ENCODE measurements at places on chromosomes 5 and 9.

- DNase-seq, result no peak
Measured at GRCh38 chr5:10838038-10838437, 77.0 kb upstream of the DAP start.

GRCh38 chr5:36105819-36106218, 39.1 kb upstream of the UGT3A2 start:
- DNase-seq, result no peak

- no peak for DNase-seq
Measured at GRCh38 chr5:81854915-81855314, 104.0 kb upstream of the SSBP2 start.

- DNase-seq, result no peak
Measured at GRCh38 chr5:55829956-55830355, 21.2 kb upstream of the IL31RA start.

- DNase-seq, result no peak
Measured at GRCh38 chr9:87818308-87818707, 64.4 kb upstream of the SPATA31E1 start.

DNA sequence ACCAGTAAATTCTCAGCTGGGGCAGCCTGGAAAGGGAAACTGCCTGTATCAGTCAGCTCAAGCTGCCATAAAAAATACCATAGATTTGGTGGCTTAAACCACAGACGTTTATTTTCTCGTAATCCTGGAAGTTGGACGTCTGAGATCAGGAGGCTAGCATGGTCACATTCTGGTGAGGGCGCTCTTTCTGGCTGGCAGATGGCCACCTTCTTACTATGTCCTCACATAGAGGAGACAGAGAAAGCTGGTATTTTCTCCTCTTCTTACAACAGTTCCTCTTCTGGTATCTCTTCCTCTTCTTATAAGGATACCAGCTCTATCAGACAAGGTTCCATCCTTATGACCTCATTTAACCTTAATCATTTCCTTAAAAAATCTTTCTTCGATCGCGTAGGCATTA, 50.5 kb upstream of the RFX3 start:
- peak; percentile 27 for DNase-seq

DNA sequence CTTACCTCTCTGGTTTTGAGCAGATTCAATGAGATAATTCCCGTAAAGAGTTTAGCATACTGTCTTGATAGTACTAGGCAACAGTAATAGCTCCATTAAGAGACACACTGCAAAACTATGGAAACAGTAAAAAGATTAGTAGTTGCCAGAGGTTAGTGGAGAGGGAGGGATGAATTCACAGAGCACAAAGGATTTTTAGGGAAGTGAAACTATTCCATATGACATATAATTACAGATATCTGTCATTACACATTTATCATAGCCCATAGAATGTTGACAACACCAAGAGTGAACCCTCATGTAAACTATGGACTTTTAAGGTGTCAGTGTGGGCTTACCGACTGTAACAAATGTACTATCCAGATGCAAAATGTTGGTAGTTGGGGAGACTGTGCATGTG, 176.4 kb upstream of the PLCXD3 start:
- DNase-seq, result no peak

DNA sequence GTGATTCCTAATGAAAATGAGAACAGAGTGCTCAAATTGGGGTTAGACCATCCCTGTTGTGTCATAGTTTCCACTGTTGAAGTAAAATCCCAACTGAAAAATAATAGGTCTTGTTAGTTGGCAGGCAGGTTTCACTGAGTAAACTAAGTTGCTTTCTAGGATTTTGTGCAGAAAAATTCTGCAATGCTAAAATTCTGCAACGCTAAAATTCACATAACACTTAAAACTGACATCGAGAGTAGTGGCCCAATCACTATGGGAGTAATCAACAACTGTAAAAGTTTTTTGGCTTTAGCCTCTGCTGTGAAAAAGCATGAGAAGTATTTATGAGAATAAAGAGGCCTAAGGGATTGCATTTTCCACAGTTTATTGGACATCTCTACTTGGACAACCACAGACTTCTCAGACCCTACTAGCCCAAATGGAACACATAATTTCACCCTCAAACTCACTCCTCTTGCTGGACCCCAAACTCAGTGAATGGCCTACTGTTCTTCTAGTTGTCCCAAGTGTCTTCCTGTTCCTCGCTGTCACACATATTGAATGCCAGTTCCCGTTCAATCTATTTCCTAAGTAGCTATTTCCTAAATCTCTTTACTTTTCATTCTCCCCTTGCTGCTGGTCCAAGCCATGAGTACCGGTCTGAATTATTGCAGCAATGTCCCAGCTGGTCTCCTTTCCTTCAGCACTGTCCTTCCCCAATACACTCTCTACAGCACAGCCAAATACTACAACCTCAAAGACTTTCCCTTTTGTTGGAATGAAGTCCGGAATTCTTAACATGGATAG, 355.4 kb downstream of the PDE4D start:
- DNase-seq, result no peak

DNA sequence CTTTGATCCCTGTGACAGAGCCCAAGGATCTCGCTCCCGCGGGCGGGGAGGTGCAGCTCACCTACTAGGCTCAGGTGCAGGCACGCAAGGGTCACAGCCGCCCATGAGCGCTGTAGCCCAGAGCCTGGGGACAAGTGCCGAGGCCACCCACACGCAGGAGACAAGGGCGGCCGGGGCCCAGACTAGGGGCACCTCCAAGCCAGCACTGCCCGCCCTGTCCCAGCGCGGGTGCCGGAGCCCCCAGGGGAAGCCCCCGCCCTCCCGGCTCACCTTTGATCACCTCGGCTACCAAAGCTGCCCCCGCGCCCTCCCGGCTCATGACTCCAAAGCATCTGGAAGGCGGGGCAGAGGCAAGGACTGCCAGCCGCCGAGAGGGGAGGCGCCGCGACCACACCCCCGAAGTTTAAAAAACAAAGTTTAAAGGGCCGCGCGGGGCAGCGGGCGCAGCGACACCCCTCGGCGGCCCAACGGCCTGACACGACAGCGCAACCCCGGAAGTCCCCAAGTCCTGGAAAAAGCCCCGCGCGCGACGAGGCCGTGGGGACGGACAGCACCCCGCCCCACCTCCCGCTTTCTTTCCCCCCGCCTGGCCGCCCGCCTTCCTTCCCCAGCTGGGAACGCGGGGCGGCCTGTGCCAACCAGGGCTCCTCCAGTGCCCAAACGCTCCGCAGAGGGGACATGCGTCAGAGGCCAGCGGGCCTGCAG, 53.0 kb downstream of the CDC14B start:
- DNase-seq, result no peak
